ENCODE measurements at places on chromosomes 5 and 9.
A peak's percentile ranks its signal among the peaks of the same experiment; 100 is the strongest.

DNA sequence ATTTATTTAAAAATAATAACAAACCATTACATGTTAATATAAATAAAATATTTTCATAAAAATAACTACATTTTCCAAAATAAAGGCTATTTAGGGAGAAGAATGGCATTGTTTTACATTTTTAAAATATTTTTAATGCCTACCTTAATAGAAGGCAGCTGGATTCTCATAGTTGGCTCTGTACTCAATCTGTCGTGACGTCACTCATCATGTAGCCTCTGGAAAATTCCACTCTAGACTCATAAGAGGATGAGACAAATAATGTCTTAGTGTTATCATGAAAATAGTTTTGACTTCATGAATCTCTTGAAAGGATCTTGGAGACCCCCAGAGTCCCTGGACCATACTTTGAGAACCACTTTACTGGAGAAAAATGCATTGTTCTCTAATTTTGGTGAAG, 93.1 kb downstream of the NXNL2 start:
- no peak for DNase-seq

GRCh38 chr9:115289757-115290208, 171.8 kb upstream of the TNC start:
- peak; percentile 48 for DNase-seq

DNA sequence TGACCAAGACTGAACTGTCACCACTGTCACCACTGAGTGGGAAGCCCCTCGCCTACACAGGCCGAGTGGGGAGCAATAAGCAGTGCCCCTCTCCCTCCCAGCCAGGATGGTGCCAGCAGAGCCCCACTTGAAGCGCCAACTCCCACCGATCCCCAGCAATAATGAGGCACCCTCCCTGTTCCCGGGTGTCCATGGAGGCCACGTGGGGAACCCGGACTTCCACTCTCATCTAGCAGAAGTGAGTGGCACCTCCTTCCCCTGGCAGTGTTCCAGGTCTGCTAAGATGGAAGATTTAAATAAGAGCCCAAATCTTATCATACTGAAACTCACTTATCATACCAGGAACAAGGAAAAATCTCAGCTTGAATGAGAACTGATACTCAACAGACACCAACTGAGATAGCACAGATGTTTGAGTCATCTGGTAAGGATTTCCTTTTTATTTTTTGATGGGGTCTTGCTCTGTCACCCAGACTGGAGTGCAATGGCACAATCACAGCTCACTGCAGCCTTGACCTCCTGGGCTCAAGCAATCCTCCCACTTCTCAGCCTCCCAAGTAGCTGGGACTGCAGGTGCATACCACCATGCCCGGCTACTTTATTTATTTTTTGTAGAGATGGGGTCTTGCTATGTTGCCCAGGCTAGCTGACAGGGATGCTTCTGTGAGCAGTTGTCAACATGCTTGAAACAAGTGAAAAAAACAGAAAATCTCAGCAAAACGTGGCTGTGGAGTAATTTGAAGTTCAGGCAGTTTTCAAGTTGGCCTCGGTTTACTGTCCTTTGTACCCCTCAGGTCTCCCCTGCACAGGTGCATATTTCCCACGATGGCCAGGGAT, 29.6 kb upstream of the ASS1 start:
- no peak for DNase-seq

GRCh38 chr5:158390577-158390976, 531.6 kb upstream of the CLINT1 start:
- DNase-seq, result no peak

GRCh38 chr9:81789721-81790120, 100.4 kb upstream of the TLE1 start:
- no peak for DNase-seq

GRCh38 chr5:53262348-53262970, 152.9 kb upstream of the MOCS2 start:
- DNase-seq, result no peak

DNA sequence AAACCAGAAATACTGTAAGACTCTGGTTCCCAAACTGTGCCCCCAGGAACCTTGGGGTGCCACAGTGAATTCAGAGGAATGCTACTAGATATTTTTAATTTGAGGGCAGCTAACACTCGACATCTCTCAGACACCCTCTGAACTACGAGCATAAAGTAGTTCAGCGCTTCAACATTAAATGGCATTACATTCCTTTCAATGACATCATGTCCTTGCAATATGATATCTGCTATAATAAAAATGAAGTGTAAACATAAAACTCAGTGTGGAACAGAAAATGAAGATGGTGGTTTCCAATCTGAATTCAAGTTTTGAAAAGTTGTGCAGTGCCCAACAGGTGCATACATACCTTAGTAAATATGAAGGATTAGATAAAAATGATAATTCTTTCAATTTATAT, 116.1 kb downstream of the LPAR1 start:
- no peak for DNase-seq

- DNase-seq, result no peak
Measured at GRCh38 chr5:100909034-100909433, 6.0 kb upstream of the ST8SIA4 start.

DNA sequence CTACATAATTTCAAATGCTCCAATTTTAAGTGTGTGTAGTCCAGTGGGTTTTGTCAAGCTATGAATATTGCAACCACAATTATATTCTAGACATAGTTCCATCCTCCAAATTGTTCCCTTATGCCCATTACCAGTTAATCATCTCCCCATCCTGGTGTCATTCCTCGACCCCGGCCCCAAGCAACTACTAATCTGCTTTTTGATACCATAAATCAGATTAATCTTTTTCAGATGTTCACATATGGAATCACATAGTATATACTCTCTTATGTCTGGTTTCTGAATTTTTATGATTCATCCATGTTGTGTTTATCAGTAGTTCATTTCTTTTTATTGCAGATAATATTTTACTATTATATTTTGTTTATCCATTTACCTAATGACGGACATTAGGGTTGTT, 148.4 kb upstream of the RORB start:
- no peak for DNase-seq

GRCh38 chr5:82050955-82051354, 79.1 kb downstream of the ATG10 start:
- no peak for DNase-seq

DNA sequence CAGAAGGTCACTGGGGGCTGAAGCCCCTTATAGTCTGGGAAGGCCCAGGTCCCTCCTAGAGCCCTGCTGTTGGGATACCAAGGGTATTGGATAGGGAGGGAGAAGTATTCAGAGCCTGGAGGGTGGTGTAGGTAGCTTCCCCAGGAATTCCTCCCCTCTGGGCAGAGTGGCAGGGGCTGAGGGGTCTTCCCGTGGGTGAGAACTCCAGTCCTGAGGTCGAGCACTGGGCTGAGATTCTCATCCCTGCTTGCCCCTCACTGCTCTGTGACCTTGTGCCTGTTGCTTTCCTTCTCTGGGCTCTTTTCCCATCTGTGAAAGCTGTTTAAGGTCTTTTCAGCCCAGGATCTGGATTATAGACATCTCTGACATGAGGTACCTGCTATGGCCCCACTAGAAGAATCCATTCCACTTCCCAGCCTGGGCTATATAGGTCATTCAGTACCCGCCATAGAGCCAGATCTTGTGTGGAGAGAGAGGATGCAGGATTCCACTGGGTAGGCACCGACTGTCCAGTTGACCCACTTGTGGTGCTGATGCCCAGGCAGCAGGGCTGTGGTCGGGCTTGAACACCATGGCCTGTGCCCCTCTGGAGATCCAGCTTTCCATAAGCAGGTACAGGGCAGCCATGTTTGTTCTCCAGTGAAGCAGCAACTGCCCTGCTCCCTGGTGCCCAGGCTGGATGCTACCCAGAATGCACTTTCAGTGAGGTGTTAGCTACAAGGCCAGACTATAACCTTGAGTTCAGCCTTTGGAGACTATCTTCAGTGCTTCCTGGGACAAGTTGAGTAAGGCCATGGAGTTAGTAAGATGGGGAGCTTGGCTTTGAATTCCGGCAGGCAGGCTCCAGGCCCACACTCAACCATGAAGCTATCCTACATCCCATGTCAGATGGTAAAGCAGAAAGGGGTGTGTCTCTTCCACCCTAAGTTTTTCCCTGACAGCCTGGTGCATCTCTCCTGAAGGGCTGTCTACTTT, 60.1 kb downstream of the AMBP start:
- DNase-seq, result no peak

- DNase-seq, result no peak
Measured at GRCh38 chr9:127634698-127635097, 22.6 kb downstream of the STXBP1 start.

GRCh38 chr9:123435471-123435870, 79.5 kb downstream of the CRB2 start:
- no peak for DNase-seq

DNA sequence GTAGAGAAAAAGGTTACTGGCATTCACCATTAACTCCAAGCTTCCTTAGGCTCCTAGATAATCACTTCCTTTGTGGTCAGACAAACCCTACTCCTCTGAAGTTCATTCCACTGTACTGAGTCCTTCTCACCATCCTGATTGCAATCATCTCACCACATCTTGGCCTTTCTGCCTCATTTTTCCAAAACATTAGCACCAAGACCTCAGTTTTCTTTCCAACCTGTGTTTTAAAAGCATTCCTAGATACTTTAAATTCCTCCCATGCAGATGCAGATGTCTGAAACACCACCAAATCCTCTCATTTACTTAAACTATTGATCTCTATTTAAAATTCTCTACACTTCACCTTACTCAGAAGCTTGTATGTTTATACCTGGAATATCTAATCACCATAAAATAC, 961.3 kb upstream of the CTNND2 start:
- DNase-seq, result no peak

GRCh38 chr5:56910210-56910965, 992 bp downstream of the SETD9 start:
- DNase-seq, result peak; percentile 24
